ENCODE measurements at places on chromosomes 12 and 14.

GRCh38 chr14:61523751-61524150 is 171.6 kb upstream of the HIF1A start:
- no peak for DNase-seq

DNA sequence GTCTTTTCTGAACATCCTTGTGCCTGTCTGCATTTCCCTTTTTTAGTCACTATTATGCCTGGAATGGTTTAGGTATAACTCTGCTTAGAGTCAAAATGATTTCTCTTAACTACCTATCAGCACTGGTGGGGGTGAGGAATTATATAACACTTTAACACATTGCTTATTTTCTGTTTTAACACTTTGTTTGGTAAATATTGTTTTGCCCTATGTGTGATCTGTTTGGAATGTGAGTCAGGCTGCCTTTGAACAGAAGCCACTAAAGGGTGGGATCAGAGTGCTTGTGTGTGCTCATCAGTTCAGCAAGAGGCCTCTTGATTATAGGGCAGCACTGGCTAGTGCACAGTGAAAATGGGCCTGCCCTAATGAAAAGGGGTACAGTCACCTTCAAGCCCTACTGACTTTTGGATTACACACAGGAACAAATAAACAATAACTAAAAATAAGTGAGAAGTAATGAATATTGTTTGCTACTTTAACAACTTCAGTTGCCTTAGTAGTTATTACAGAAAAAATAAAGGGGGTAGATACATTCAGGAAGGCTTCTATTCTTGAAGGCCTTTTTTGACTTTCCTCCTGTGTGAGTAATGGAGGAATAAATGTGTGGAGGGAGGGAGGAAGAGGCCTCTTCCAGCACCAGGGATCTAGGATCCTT is 23.2 kb downstream of the NGDN start:
- DNase-seq, result no peak

DNA sequence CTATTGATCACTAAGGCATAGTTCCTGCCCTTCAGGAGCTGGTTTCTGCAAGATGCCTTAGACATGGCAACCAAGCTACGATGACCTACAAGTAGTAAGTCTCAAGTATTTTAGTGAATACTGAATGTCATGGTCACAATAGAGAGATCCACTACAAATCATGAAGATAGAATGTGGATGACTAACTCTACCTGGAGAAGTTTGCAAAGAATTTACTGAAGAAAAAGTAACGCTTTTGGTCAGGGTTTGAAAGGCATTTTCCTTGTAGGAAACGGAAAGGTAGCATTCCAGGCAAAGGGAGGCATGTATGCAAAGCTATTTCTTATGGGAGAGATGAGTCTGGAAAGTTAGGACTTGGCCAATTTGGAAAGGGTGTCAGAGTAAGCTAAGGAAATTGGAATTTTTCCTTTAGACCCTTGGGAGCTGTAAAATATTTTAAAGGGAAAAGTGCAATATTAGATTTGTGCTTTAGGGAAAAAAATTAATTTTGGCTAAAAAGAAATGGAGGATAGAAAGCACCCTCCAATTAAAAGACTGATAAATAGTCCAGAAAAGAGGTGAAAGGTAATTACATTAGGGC is 377.5 kb downstream of the EGLN3 start:
- DNase-seq, result peak; percentile 65

GRCh38 chr12:20368651-20369304 is 441 bp downstream of the PDE3A start:
- peak; percentile 57 for DNase-seq

GRCh38 chr14:96622926-96623325 is 120.7 kb downstream of the PAPOLA start:
- DNase-seq, result no peak

- DNase-seq, result no peak
Measured at GRCh38 chr14:105377555-105378182, 20.7 kb upstream of the TEX22 start.

DNA sequence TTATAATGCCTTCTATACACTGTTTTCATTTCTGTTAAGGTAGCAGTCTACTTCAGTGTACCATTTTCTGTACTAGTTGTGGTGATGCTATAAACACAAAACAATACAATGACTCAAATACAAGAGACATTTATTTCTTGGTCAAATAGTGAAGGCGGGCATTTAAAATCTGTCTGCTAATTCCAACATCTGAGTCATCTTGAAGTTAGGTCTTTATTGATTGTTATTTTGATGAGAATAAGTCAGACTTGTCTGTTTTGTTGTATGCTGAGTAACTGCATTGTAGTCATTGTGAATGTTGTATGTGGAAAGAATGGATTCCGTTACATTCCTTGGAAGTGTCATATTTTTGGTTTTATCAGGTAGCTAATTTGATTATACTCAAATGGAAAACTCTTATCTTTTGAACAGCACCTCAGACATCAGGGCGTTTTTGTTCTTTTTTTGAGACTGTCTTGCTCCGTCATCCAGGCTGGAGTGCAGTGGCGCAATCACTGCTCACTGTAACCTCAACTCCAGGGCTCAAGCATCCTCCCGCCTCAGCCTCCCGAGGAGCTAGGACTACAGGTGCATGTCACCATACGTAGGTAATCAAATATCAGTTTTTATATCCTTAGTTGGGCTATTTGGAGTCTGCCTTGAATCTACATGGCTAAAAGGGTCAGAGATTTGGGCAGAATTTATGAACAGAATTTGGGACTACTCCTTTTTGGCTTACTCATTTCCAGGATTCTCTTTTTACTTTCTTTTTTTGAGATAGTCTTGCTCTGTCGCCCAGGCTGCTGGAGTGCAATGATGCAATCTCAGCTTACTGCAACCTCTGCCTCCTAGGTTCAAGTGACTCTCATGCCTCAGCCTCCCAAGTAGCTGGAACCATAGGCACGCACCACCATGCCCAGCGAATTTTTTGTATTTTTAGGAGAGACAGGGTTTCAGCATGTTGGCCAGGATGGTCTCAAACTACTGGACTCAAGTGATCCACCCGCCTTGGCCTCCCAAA is 56.8 kb downstream of the PAPLN start:
- DNase-seq, result no peak

- DNase-seq, result no peak
Measured at GRCh38 chr14:101602466-101602840, 41.2 kb downstream of the DIO3 start.

- DNase-seq, result no peak
Measured at GRCh38 chr12:10615532-10615931, 2.1 kb upstream of the MAGOHB start.

DNA sequence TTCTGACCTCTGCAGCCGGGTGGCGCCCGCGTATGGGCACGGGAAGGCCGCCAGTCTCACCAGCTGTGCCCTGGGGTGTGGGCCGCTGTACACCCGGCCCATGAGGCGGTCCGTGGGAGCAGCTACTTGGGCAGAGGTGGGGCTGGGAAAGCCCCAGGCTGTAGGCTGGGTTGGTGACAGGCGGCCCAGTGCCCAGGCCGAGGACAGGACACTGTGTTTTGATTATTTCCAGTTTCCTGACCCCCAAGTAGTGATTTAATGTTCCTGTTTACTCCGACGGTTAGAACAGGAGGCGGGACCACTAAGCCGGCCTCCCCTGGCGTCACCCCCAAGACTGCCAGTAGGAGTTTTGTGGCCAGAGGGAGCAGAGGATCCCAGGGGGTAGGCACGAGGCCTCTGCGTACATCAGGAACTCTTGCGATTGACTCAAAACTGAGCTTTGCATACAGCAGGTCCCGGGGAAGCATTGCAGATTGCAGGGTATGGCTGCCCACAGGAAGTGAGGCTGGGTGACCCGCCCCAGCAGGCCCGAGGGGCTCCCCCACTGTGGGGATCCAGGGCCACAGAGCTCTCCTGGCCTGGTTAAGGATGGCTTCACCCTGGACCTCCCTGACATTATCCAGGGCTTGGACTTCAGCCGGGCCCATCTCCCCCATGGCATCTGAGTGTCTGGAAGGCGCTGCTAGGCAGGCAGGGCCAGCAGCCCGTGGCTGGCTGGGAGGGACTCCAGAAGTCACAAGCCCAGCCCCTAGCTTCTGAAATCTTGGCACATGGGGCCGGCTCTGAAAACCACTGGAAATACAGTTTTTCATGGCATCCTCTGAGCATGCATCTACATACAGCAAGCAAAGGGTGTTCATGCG is 42.5 kb upstream of the DIO3 start:
- no peak for DNase-seq

DNA sequence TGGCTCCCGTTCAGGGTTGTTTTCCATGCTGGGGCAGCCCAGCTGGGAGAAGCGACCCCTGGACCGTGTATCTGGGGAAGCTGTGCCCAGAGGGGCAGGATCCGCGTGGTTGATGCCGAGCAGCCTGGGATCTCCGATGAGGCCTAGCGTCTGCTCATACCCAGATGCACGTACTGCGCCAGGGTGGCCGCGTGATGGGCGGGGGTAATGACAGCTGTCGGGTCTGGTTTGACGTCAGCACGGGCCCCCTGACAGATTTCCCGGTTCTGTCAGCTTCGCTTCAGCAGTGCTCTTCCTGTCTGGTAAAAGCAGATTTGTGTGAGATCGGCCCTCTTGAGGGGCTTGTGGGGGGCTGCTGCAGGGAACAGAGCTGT is 147.3 kb downstream of the TSPAN9 start:
- no peak for DNase-seq

GRCh38 chr14:31567655-31568054 is 6.5 kb downstream of the NUBPL start:
- no peak for DNase-seq

- DNase-seq, result no peak
Measured at GRCh38 chr14:57755018-57755521, 110.8 kb downstream of the SLC35F4 start.

DNA sequence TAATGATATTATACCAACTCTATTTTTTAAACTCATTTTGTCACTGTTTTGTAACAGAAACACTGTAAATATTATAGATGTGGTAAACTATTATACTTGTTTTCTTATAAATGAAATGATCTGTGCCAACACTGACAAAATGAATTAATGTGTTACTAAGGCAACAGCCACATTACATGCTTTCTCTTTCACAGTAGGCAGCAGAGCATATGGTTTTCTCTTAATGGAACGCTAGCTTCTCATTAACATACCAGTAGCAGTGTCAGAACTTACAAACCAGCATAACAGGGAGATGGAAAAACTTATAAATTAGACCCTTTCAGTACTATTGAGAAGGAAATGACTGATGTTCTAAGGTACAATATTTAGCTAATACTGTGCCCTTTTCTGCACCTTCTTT is 398.8 kb downstream of the PRKD1 start:
- DNase-seq, result peak; percentile 19

DNA sequence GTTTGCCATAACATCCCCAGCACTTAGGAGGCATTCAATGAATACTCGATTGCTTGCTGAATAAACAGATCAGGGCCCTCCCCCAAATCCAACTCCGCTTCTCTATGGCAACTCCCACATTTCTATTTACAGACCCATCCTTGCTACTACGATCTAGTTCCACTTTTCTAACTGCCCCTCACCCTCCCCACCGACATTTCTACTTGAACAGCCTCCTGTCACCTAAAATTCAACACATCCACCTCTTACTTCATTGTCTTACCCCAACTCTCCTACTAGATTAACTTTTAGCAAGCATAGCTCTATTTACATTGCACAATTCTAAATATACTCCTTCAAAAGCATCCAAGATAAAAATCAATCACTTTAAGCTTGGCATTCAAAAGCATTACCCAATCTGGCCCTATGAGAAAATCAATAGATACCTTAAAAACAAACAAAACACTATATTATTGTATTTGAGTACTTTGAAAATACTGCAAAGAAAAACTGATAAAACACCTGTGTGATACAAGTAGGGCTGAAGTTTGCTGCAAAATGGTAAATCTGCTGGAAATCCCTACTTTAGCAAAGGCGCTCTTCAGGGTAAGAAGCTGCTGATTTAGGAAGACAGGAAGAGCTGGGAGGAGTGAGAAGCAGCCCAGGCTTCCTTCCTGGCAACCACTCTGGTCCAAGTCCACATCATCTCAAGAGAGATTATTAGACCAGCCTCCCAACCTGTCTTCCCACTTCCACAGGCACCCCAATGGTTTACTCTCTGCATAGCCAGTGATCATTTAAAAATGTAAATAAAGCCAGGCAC is 96.4 kb downstream of the HECTD4 start:
- DNase-seq, result no peak

GRCh38 chr14:51394384-51394783 is 154.3 kb downstream of the TMX1 start:
- DNase-seq, result peak; percentile 42

- peak; percentile 45 for DNase-seq
Measured at GRCh38 chr12:124734224-124734788, 129.4 kb downstream of the SCARB1 start.

DNA sequence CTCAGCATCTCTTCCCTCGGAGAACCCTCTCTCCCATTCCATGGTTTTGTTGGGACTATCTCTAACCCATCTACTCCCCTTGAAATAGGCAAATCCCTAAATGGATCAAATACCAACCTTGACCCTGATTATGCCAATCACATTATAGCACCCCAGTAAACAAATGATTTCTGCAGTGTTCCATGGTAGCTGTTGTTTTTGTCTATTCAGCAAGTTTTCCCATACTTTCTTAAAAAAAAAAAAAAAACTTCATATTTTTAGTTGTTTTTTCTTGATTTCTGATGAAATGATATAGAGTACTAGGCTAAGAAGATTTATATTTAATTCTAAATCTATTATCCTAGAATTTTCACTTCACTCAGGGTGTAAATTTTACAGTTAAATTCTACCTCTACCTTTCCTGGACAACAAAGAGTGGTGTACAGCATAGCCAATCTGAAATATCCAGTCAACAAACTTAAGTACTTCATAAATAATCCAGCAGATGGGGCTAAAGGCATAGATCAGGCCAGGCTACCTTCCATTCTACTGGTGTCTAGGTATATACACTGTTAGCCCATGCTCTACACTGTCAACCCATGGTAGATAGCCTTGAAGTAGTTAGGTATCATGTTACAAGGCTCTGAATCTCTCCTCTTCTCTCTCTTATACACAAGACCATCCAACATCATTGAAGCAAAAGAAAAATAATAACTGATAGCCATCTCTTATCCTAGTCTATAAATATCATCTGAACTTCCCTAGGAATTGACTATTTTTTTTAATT is 82.2 kb downstream of the PLEKHG7 start:
- DNase-seq, result peak; percentile 84

DNA sequence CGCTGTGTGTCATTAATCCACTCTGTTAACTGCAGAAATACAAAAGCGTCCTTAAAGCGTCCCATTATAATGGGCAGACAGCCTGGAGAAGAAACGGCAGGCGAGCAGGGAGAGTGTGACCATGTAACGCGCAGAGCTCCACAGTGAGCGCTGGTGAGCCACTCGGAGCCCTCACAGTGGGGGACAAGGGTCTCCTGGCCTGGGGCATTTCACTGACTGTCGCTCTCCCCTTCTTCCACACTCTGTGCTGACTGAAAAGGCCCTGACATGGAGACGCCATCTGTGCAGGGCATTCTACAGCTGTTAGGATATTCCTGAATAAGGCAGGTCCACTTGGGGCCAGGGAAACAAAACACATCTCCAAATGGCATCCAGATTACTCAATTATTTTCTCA is 24.2 kb downstream of the CCDC92 start:
- no peak for DNase-seq

DNA sequence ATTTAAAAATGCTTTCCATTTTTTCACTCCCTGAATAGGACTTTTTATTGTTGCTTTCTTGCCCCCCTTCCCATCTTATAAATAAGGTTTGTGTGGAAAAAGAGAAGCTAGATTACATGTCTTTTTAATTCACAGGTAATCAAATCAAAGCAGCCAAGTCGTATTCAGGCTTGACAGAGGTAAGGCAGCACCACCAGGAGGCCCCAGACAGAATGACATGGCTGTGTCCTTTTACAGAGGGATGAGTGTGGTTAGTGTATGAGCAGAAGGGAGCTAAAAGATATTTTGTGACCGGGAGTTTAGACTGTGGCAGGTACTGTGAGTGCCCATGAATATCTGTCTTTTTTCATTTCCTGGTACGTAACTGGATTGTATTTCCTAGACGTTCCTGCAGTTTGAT is 596.1 kb downstream of the ETNK1 start:
- DNase-seq, result peak; percentile 6

All from fibroblast of lung (primary cell).